ENCODE measurements at places on chromosomes 1 and 21.

GRCh38 chr1:111199881-111200801, at the start of gene DENND2D:
Gene DENND2D (minus strand): TSS chr1:111200646. CDS start chr1:111200459, 187 bp downstream.
- no peak for DNase-seq

DNA sequence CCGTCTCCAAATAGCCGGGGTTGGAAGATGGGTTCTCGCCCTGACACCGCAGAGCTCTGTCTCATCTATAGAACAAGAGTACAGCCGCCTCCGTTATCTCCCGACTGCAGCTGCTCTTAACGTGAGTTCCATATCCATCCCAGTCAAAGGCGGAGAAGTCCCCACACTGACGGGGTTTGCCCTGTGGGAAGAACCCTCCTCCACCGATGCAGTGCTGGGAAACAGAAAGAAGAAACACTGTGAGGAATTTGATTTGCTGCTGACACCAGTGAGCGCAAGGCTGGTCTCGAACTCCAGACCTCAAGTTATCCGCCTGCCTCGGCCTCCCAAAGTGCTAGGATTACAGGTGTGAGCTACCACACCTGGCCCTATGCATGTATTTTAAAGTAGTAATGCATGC, 9.5 kb downstream of the ITLN2 start:
- DNase-seq, result no peak

DNA sequence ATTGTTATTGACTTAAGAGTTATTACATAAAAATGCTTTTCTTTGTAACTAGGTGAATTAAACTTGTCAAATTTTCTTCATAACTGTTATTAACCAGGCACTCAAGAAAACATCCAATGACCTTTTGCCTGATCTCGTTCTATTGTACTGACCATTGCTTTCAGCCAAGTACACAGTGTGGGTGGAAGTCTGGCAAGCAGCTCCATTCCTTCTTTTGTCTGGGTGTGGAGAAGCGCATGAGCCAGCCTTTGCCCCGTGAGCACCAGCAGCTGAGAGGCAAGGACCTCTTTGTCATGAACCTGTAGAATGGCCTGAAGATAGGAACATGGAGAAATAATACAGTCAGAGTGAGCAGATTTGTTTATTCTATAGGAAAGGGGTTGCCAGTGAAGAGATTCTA, 57.5 kb downstream of the IARS2 start:
- DNase-seq, result no peak

- DNase-seq, result no peak
Observed at GRCh38 chr1:176961678-176962077, 202.8 kb downstream of the ASTN1 start.

DNA sequence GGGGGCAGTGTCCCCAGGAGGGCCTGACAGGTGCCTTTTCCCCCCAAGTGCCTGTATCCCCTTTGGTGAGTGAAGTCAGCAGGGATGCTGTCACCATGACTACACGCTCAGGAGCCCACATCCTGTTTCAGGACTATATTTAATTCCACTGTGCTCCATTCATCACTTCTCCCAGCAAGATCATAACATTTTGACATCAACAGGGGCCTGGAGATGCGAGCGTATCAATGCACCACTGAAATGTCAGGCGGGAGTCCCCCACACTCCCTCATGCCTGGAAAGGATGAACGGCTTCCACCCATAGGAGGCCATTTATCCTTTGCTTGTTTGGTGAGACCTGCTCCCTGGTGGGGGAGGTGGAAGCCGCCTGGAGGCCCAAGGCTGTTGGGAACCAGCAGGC, 119.1 kb downstream of the PTPRU start:
- DNase-seq, result no peak

DNA sequence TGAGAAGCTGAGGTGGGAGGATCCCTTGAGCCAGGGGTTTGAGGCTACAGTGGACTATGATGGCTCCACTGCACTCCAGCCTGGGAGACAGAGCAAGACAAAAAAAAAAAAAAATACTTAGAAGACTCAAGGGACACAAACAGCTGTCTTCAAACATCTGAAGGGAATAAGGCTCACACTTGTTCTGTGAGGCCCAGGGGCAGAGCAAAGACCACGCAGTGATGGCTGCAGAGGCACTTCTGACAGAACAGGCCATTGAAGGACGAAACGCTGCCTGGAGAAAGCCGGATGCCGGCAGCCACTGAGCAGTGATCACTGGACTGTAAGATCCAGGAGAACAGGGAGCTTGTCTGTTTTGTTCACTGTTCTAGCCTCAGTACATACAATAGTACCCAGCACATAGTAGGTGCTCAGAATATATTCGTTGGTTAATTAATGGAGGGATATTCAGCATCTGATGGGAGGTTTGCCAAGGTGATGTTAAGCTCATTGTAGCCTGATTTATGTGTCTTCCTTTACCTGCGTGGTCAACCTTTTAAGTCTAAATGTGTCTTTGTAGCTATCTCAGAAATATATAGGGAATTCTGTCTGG, 12.1 kb upstream of the NDC1 start:
- no peak for DNase-seq

DNA sequence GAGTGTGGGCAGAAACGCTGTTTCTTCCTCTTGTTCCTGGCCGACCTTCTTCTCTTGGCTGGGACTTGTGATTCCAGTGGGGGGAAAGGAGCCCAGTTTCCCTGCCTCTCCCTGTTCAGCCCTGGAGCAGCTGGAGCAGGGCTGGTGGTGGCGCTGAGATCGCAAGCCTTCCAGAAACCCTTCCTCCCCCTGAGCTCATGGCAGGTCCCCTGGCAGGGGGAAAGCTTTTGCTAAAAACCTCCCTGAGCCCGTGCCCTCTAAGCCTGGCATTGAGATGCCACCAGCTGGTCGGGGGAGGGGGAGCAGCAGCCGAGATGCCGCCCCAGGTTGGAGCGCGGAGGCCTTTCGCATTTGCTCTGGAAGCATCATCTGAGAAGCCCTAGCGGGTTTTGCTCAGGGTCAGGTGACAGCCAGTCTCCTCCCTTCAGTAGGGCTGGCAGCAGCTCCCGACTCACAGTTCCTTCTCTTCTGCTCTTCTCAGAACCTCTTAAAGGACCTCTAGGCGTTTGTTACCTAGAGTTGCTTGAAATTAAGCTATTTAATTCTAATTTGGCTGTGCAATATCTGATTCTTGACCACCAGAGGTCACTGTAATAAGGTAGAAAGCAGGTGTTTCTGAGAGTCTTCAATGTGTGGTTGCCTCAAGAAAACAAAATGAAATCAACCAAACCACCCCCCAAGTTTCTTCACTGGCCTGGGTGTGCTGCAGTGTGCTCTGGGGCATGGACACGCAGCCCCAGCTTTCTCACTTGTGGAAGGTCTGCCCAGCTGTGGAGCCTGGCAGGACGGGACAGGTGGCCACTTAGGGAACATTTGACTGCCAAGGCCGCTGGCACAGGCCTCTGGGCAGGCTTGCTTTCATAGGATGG, 257.3 kb downstream of the CAMTA1 start:
- DNase-seq, result no peak

- no peak for DNase-seq
Observed at GRCh38 chr1:207870306-207871031, 40.5 kb downstream of the CD34 start.

DNA sequence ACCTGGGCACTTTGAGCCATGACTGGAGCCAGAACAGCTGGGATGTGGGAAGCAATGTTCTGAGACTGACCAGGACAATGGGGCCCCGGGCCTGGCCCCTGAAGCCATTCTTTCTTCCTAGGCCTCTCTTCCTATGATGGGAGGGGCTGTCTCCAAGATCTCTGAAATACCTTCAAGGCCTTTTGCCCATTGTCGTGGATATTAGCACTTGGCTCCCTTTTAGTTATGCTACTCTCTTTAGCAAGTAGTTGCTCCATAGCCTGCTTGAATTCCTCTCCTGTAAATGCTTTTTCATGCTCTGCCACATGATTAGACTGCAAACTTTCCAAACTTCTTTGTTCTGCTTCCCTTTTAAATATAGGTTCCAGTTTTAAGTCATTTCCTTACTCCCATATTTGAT, 262.9 kb upstream of the CACYBP start:
- DNase-seq, result no peak

GRCh38 chr1:35656863-35657232, 15.5 kb upstream of the PSMB2 start:
- no peak for DNase-seq

DNA sequence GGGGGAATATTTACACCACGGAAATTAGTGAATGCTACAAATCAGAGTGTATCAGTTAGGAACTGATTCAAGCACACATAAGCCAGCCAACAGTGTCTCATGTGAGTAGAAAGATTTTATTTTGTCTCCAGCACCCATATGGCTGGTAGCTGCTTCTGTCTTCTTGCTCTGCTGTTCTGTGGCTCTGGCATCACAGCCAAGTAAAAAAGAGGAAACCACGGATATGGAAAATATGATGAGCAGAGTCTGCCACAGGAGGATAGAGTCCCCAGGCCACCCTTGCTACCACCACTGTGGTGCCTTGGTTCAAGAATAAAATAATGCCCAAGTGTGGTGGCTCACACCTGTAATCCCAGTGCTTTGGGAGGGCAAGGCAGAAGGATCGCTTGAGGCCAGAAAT, 53.6 kb upstream of the SPOCD1 start:
- DNase-seq, result no peak

DNA sequence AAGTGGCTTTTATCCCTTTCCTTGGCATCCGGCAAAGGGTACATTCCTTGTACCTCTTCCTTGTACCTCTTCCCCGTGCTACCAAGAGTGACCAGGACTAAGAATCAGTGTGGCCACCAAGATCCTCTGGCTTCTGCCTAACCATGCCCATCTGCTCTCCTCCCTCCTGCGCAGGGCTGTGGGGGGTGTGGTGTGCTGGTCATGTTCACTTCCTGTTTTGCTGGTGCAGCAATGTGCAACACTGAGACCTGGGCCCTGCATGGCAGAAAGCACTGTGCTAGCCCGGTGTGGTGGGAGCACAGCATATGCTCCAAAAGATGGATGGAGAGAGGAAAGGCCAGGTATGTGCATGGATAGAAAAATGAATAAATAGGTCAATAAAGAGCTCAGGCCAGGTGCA, 33.3 kb upstream of the TENT5C start:
- no peak for DNase-seq

GRCh38 chr1:214004014-214004413, 16.2 kb downstream of the PROX1 start:
- DNase-seq, result no peak

DNA sequence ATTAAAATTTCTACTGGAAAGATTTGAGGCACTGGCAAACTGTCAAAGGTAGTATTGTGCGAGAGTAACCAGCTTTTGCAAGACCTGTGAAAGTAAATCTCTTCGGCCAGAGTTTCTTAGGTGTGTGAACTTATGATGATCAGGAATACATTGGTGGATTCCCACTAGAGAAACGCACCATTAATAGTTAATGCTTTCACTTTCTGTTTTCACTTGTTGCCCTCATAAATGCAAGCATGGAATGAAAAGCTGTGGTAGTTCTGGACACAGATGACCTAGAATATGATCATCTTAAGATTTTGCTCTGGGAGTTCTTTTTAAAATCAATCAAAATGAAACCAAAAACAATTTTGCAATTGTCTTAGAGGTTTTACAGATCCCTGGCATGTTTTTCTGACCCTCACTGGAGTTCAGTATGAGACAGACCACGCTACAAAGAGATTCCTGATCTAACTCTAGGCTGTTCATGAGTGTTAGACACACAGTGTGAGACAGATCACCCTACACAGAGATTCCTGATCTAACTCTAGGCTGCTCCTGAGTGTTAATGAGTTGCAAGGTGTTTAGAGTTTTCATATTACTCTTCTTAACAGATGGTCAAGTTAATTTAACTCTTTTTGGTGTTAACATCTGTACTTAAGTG, 98.8 kb downstream of the SDCCAG8 start:
- DNase-seq, result no peak

- no peak for DNase-seq
Observed at GRCh38 chr1:243315455-243315854, 59.6 kb downstream of the SDCCAG8 start.

GRCh38 chr1:162384116-162384515, 2.6 kb downstream of the C1orf226 start:
- no peak for DNase-seq

GRCh38 chr1:53050310-53050709, 11.7 kb upstream of the PODN start:
- no peak for DNase-seq

DNA sequence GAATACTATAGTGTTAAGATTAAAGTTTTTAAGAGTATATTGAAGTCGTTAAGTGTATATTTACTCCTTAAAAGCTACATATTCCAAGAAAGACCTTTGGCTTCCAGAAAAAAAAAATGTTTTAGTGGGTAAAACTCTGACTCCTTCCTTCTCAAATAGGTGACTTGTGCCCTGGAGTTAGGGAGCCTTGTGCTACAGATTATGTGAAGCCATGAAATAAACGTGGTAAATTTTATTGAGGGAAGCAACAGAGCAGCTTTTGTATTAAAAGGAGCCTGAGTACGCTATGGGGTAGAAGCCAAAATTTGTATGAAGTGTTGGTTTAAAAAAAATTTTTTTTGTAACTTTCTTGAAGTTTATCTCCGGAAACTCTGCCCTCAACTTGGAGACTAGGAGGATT, 994 bp downstream of the RO60 start:
- DNase-seq, result no peak
